Mesothelial cell of epicardium (in vitro differentiated cells): ENCODE measurements at places on chromosomes 1 and 21. TPM values are rescaled to one million over a fixed set of nuclear protein-coding genes. Genes with fewer than 3 reads are reported as not detected.

- no peak for DNase-seq
- no peaks in the 10 kb centered on the region for H3K36me3 ChIP-seq
- no peaks in the 10 kb centered on the region for H3K27me3 ChIP-seq
- peaks cover 11% of the 10 kb centered on the region for H3K4me1 ChIP-seq
- H3K4me3 ChIP-seq, result no peak overlapping the region
Measured at GRCh38 chr21:43302062-43302700, 124.8 kb downstream of the SIK1 start.

Gene CCDC185
- total RNA-seq, result not detected in 3 replicates

Gene KRTAP19-3
- not detected in 3 replicates for total RNA-seq

Gene CSMD2
- 1.1 to 1.9 TPM (median 1.2 TPM) in 3 replicates for total RNA-seq

DNA sequence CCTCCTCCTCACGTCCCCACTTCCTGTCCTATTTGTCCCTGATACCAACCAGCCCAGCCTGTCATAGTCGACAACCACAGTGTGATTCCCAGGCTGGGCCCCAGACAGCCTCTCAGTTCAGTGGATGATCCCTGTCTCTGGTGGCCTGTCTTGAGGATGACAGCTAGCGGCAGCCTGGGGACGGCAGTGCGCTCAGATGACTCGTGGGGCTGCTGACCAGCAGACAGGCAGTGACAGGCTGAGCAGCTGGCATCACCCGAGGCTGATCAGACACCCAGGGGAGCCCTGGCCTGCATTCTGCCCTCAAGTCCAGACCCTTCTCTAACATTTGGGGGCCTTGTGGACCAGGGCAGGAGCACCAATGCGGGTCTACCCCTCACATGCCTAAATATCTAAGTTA lies 21.0 kb downstream of the NKAIN1 start:
- no peaks in the 10 kb centered on the region for H3K36me3 ChIP-seq
- H3K4me3 ChIP-seq, result no peak overlapping the region
- no peak overlapping the region for H3K27ac ChIP-seq
- H3K27me3 ChIP-seq, result no peaks in the 10 kb centered on the region
- DNase-seq, result no peak

Gene DCST1
- 0.58 TPM in 1 of 3 replicates, not detected in the others for total RNA-seq

Gene ADORA3
- not detected in 3 replicates for total RNA-seq

DNA sequence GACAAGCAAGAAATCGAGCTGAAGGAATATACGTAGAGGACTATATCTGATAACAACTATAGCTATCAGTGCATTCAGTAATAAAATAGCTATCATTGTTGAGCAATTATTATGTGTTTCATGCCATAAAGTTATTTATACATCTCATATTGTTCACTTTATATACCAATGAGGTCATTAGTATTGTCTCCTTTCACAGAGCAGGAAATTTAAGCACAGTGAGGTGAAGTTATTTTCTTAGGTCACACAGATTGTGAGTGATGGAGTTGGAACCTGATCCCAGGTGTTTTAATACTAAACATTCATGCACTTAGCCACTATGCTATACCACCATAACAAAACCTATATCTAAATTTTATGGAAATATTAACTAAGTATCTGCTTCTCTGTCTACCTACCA lies 180.5 kb upstream of the DPYD start:
- no peaks in the 10 kb centered on the region for H3K36me3 ChIP-seq
- no peak for DNase-seq
- H3K4me3 ChIP-seq, result no peak overlapping the region
- no peak overlapping the region for H3K27ac ChIP-seq

Gene SLC25A34
- total RNA-seq, result 6.1 to 7.0 TPM (median 6.6 TPM) in 3 replicates

Gene ZNF593OS
- total RNA-seq, result not detected in 3 replicates

Gene SCMH1
- 51.5 to 59.1 TPM (median 58.8 TPM) in 3 replicates for total RNA-seq

DNA sequence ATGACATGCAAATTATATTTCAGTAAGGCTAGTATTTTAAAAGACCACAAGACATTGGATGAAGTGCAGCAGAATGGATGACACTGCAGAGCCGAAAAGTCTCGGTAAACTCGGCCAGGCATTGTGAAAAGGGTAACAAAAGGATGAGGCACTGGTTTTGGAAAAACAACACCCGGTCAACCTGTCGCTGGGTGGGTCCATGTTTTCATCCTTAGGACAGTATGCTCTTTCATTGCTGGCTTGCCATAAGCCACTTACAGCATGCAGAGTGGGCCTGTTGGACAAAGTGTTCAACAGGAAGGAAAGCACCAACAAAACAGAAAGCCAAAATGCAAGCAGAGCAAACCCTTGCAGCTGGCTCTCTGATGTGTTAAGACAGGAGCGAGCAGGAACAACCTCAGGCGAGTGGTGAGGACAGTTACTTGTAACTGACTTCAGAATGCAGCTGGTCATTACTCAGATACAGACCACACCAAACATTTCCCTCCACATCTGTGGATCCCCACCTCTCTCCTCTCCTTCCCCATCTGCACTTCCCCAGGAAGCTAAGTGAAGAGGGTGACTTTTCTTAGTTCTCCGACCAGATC lies 2.9 kb upstream of the RCAN1 start:
- H3K4me3 ChIP-seq, result no peak overlapping the region
- peaks cover 5% of the 10 kb centered on the region for H3K4me1 ChIP-seq
- no peak overlapping the region for H3K27ac ChIP-seq

DNA sequence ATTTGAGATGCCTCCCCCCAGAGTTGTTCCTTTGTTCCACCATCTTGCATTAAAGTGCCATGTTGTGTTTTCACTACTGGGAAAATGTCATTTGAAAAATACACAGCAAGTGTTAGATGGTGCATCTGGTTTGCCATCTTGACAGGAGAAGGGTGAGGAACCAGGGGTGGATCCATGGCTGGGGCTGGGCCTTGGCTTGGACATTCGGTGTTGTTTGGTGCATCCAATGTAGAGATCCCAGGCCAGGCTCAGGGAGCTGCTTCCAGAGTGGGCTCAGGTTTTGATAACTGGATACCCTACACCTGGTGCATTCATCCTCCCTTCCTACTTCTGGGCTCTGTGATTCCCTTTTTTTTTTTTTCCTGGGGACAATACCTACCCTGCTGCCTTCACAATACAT lies 103.5 kb downstream of the UCK2 start:
- DNase-seq, result no peak
- H3K4me3 ChIP-seq, result no peak overlapping the region

GRCh38 chr1:28521502-28522164 lies 15.8 kb downstream of the RCC1 start:
- H3K36me3 ChIP-seq, result peaks cover 4% of the 10 kb centered on the region
- peak overlapping the region; percentile 10 for H3K27ac ChIP-seq
- H3K4me3 ChIP-seq, result peak overlapping the region; percentile 16
- H3K27me3 ChIP-seq, result no peaks in the 10 kb centered on the region

GRCh38 chr1:51512120-51512519 lies 6.9 kb downstream of the EPS15 start:
- peaks cover 31% of the 10 kb centered on the region for H3K4me1 ChIP-seq
- H3K36me3 ChIP-seq, result no peaks in the 10 kb centered on the region
- no peak overlapping the region for H3K27ac ChIP-seq
- H3K27me3 ChIP-seq, result no peaks in the 10 kb centered on the region
- no peak overlapping the region for H3K4me3 ChIP-seq

Gene ID3
- total RNA-seq, result 456 to 487 TPM (median 468 TPM) in 3 replicates

DNA sequence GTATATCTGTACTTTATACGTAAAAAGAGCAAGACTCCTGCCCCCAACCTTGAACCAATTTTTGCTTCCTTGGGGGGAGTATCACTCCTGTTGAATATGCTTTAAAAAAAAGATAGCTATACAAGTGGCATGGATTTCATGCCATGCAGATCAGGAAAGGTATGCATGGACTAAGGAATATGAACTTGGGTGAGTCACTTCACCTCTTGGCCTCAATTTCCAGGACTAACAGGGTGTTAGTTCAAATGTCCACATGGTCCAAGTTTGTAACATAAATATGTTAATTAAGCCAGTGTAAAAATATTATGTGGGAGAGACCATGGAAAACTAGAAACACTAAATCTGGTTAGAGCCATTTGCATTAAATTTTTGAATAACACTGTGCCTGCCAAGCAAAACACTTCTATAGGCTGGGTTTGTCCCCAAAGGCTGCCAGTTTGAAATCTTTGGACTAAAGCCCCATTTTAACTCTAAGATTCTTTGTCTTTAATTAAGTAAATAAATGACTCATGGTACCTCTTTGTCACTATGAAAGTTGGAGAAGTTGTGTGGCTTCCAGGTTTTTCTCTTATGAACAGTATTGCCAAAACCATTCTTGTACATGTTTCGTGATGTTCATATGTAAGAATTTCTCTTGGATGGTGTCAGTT lies 33.1 kb downstream of the FAM177B start:
- H3K27me3 ChIP-seq, result no peaks in the 10 kb centered on the region
- H3K4me3 ChIP-seq, result no peak overlapping the region

- H3K27ac ChIP-seq, result no peak overlapping the region
- H3K27me3 ChIP-seq, result no peaks in the 10 kb centered on the region
Measured at GRCh38 chr1:156191292-156191964, 2.5 kb upstream of the SLC25A44 start.

GRCh38 chr1:96730574-96731298 lies 9.2 kb downstream of the PTBP2 start:
- peaks cover 52% of the 10 kb centered on the region for H3K36me3 ChIP-seq
- no peak for DNase-seq
- no peak overlapping the region for H3K4me3 ChIP-seq
- peaks cover 19% of the 10 kb centered on the region for H3K4me1 ChIP-seq
- H3K27ac ChIP-seq, result no peak overlapping the region
- H3K27me3 ChIP-seq, result no peaks in the 10 kb centered on the region

- no peak overlapping the region for H3K4me3 ChIP-seq
- H3K27me3 ChIP-seq, result peaks cover 68% of the 10 kb centered on the region
- H3K36me3 ChIP-seq, result no peaks in the 10 kb centered on the region
- DNase-seq, result no peak
Measured at GRCh38 chr21:32843561-32843960, 72.0 kb upstream of the PAXBP1 start.

DNA sequence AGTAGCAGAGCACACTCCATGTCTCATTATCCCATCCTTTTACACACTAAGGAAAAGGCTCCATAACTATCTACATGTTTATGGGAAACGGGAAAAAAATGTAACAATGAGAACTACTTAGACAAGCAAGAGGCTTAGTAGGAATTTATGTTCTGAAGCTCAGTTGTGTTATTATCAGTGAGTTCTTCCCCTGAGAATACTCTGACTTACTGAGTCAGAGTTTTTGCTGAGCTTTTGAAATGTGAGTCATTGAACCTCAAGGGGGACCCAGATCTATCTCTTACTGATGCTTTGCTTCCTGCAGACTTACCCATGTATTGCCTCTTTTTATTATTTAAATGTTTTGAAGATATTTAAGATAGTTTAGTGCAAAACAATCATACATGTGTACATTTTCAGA lies 20.1 kb downstream of the CFHR5 start:
- H3K36me3 ChIP-seq, result no peaks in the 10 kb centered on the region
- no peak overlapping the region for H3K27ac ChIP-seq
- H3K4me3 ChIP-seq, result no peak overlapping the region
- no peaks in the 10 kb centered on the region for H3K27me3 ChIP-seq
- peaks cover 1% of the 10 kb centered on the region for H3K4me1 ChIP-seq

Gene BARHL2
- not detected in 3 replicates for total RNA-seq

GRCh38 chr1:186745531-186746146 lies 65.4 kb upstream of the PTGS2 start:
- peak overlapping the region; percentile 21 for H3K27ac ChIP-seq
- H3K4me3 ChIP-seq, result no peak overlapping the region
- H3K4me1 ChIP-seq, result peaks cover 14% of the 10 kb centered on the region
- H3K36me3 ChIP-seq, result peaks cover 8% of the 10 kb centered on the region
- peaks cover 5% of the 10 kb centered on the region for H3K27me3 ChIP-seq

GRCh38 chr1:4970532-4970931 lies 316.1 kb downstream of the AJAP1 start:
- H3K4me1 ChIP-seq, result no peaks in the 10 kb centered on the region
- no peak overlapping the region for H3K4me3 ChIP-seq
- DNase-seq, result no peak
- H3K27ac ChIP-seq, result no peak overlapping the region

Gene LMOD1
- 4.8 to 5.6 TPM (median 5.4 TPM) in 3 replicates for total RNA-seq

DNA sequence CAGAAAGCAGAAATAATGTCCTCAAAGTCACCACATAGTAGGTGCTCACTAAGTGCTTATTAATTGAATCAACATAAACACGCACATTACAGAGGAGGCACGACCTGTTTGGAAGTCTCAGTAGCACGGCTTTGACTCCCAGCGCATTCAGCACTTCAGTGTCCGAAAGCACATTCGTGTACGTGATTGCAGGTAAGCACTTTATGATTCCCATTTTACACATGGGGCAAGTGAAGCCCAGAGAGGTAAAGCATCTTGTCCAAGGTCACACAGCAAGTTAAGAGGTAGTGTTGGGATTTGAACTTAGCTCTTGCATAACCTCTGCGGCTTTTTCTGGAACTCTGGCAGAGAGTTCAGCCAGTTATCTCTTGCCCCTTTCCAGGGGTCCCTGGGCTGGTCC lies 85.2 kb upstream of the WNT4 start:
- no peaks in the 10 kb centered on the region for H3K36me3 ChIP-seq
- no peak for DNase-seq

Gene KCNT2
- total RNA-seq, result 25.6 to 26.4 TPM (median 26.0 TPM) in 3 replicates

GRCh38 chr1:204443871-204444581 lies 32.4 kb upstream of the PPP1R15B start:
- H3K27ac ChIP-seq, result peak overlapping the region; percentile 75
- H3K4me1 ChIP-seq, result peaks cover 31% of the 10 kb centered on the region
- H3K4me3 ChIP-seq, result no peak overlapping the region
- no peak for DNase-seq
- no peaks in the 10 kb centered on the region for H3K27me3 ChIP-seq

DNA sequence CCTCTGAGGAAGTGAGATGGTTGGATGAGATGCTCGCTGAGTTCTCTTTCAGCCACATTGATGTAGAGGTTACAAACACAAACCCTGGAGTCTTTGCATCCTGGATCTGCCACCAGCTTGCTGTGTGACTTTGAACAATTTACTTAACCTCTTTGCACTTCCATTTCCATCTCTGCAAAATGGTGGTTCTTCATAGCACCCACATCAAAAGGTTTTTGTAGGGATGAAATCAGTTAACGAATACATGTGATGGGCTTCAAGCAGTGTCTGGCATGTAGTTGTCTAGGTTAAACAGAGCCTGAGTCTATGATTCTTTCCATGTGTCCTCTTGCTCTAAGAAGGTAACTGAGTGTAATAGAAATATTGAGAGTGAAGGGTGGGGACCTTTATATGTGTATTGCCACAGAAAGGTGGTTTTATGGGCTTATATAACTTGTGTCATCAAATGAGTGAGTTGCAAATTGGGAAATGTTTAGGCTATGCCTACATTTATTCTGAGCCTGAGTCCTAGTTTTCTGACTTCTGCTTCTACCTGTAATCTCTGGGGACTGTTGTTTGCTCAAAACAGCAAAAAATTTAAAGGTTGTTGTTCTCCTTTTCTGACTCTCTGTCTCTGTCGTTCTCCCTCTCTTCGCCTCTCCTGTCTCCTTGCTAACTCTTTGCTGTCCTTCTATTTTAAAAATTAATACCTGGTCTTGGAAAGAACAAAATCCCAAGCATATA lies 27.3 kb upstream of the LRRN2 start:
- H3K36me3 ChIP-seq, result no peaks in the 10 kb centered on the region
- H3K4me1 ChIP-seq, result peaks cover 4% of the 10 kb centered on the region
- no peak overlapping the region for H3K4me3 ChIP-seq
- H3K27ac ChIP-seq, result no peak overlapping the region
